GM10248 (cell line): ENCODE measurements at places on chromosomes 16 and 17.

DNA sequence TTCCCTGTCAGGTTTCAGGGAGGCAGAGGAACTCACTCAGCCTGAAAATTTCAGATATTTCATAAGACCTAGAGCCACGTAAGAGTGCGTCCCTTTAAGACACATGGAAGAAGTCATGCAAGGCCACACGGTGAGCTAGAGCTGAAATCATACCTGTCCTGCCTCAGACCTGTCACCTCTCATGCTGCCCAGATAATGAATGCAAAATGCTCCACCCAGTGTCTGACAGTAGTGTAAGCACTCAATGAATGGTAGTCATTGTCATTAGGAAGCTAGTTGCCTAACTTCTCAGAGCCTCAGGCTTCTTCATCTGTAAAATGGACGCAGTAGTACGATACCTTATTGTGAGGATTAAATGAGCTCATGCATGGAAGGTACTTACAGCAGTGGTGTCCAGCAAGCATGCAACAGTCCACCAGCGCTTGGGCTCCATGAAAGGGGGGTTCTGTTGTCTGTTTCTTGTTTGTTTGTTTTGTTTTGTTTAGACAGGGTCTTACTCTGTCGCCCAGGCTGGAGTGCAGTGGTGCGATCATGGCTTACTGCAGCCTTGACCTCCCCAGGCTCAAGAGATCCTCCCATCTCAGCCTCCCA lies 60.7 kb downstream of the WSB1 start:
- no peak for DNase-seq

GRCh38 chr16:88065747-88066142 lies 114.5 kb downstream of the BANP start:
- no peak for DNase-seq

DNA sequence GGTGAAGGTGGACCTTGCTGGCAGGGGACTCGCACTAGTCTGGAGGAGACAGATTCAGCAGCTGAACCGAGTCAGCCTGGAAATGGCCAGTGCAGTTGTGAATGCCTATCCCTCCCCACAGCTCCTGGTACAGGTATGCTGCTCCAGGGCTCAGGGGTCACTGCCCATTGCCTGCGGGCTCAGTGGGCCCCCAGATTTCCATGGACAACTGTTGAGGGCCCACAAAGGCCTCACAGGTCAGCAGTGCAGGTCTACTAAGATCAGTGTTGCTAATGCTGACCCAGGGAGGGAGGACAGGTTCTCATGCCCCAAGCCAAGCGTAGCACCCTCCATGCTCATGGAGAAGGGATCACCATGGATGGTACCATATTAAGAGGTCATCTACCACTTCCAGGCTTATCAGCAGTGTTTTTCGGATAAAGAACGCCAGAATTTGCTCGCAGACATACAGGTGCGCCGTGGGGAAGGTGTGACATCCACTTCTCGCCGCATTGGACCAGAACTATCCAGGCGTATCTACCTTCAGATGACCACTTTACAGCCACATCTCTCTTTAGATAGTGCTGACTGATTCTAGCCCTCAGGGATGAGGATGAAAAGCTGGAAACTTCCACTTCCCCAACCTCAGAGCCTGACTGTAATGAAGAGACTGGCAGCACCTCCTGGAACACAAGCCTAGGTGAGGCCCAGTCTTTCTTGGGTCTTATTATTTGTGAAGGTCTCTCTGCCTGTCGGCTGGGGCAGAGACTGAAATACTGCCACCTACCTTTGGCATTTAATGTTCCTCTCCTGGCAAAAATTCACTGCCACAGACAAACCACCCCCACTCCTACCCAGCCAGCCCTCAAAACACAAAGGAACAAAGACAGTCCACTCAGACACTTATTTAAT lies 7.6 kb downstream of the EME1 start:
- DNase-seq = no peak

- peak; percentile 87 for DNase-seq
Measured at GRCh38 chr17:3796110-3796821, 4.7 kb downstream of the ITGAE start.

DNA sequence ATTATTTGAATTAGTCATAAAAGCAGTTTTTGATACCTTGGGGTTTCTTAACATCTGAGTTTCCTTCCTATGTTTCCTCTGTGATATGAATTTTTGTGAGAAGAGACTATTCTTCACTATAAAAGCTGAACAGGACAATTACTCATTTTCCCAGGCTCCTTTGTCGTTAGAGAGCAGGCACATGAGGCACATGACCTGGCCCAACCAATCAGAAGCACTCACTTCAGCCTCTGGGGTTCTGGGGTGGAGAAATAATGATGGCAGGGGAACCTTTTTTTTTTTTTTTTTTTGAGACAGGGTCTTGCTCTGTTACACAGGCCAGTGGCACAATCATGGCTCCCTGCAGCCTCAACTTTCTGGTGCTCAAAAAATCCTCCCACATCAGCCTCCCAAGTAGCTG lies 145.5 kb upstream of the ASIC2 start:
- DNase-seq = no peak

DNA sequence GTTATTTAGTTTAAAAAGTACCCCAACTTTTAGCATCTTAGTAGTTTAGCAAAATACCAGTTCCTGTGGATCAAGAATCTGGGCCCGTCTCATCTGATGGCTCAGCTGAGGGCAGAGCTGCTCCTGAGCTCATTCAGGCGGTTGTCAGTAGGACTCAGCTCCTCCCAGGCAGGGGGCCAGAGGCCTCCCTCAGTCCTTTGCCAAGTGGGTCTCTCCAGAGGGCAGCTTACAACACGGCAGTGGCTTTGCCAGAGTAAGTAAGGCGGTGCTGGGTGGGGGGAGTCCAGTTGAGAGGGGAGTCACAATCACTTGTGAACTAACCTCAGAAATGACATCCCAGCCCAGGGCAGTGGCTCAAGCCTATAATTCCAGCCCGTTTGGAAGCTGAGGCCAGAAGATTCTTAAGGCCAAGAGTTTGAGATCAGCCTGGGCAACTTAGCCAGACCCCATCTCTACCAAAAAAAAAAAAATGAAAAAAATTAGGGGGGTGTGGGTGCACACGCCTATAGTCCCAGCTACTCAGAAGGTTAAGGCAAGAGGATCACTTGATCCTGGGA lies 81.5 kb upstream of the MED9 start:
- no peak for DNase-seq

DNA sequence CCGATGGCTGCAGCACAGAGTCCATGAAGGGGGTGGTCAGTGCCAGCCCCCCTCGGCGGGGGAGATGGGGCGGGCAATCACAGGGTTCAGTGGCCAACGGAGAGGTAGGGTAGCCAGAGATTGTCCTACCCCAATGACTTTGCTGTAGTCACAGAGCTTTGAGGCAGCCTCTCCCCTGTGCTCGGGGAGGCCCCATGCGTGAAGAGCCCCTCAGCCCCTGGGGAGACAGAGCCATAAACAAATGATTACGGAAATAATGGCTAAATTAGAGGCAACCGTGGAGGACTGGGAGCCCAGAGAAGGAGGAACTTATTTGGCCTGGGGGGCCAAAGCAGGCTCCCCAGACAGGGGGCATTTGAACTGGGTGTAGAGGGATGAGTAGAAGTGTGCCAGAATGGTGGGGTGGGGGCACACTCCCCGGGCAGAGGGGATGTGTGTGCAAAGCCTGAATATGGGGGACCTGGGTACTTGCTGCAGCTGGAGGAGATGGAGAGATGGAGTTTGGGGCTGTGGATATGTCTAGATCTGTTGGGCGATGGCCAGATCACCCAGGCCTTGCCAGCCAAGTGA lies 164.8 kb downstream of the CMIP start:
- DNase-seq = no peak

DNA sequence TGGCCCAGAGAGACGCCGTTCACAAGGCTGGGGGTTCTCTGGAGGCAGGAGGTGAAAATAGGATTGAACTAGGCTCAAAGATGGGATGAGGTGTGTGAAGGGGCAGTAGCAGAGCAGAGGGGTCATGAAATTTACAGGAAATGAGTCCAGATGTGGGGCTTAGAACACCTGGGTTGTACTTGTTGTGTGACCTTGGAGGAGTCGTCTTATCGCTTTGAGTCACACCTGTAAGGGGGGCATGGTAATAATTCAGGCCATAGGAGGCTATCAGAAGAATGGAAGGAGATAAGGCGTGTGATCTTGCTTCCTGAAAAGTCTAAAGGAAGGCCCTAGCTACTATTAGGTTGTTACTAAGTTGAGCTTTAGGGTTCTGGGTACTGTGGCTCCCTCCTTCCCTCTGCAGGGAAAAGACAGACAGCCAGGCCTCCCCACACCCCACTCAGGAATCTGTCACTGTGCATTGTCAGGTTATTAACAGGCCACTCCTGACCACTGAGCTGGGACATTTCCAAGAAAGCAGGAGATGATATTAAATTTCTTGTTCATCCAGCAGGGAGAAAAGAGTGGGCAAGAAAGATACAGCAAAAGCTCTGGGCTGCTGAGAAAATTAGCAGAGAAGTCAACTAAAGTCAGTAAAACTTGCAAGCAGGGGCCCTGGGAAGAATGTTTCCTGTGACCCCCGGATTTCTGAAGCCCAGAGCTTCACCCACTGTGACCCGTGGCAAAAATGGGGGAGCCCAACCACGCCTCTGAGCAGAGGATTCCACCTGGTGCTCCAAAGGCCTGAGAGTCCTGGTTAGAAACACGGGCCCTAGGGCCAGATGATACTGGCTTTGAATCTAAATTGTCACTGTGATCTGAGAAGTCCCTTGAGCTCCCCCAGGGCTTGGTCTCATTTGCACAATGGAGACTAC lies 6.0 kb upstream of the CDC42EP4 start:
- no peak for DNase-seq

- DNase-seq = no peak
Measured at GRCh38 chr16:48383877-48384519, 1.2 kb downstream of the SIAH1 start.

- no peak for DNase-seq
Measured at GRCh38 chr17:42519546-42520491, 16.2 kb upstream of the NAGLU start.

DNA sequence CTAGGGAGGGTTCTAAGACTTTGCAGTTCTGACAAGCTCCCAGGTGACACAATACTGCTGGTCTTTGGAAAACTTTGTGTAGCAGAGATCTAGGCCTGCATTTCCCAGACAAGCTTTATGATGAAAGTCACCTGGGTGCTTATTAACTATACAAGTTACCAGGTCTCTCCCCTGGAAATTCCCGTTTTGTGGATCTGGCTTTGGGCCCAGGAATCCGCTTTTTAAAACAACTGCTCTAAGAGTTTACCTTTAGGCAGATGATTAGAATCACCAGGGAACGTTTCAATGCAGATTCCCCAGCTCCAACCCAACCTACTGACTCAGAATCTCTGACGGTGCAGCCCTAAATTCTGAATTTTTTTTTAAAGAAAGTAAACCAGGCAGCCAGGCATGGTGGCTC lies 36.3 kb downstream of the MYH3 start:
- DNase-seq = no peak

GRCh38 chr16:66212428-66212827 lies 154.1 kb upstream of the CDH5 start:
- no peak for DNase-seq

- DNase-seq = no peak
Measured at GRCh38 chr17:19939993-19940721, 37.5 kb downstream of the AKAP10 start.

- DNase-seq = no peak
Measured at GRCh38 chr16:66519482-66520373, 30.2 kb downstream of the TK2 start.

DNA sequence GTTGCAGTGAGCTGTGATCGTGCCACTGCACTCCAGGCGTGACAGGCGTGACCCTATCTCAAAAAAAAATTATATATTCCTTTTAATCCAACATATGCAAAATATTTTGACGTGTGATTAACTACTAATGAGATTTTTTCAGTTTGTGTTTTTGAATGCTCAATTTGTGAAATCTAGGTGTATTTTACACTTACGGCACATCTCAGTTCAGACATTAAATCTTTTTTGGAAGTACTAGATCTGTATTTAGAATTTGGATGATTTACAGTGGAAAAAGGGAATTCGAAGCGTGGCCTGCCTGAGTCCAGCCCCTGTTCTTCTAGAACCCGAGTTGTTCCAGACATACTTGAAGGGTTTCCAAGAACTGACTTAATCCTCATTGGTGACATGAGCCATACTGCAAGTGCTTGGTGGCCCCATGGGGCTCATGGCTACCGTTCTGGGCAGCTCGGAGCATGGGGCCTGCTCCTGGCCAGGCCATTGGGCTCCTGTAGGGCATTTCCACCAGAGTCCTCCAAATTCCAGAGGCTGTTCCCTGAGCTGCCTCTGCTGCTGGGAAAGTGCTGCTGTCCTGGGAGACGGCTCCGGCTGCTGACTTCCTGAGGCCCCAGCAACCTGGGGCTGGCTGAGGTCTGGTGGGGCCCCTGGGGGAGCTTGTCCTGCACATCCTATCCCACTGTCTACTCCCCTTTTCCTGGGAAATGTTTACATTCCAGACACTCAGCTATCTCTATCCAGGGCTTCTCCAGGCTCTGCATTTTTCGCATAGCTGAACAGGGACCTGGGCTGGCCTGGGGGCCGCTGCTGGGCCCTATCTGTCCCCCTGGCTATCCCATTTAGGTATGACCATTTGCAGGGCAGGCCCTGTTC lies 27.2 kb downstream of the LLGL2 start:
- no peak for DNase-seq

DNA sequence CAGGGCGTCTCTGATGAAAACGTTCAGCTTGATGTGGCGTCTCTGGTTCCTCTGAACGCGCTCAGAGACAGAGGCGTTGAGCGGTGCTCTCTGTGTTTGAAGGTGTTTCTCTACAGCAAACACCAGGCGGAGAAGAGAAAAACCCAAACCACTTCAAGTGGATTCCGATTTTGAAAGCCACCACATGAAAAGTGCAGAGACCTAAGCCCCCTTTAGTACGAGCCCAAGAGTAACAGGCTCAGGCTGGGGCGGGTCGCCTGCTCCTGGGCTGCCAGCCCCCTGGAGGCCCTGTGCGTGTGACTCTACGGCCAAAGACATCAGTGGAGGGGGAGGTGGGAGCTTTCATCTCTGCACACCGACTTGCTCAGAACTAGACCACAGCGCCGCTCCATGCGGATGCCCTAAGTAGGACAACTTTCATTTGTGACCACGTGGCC lies 328.4 kb downstream of the MAF start:
- DNase-seq = no peak

GRCh38 chr16:65116216-65116615 lies 5.6 kb downstream of the CDH11 start:
- DNase-seq = no peak

- DNase-seq = no peak
Measured at GRCh38 chr16:55687802-55688201, 32.0 kb downstream of the SLC6A2 start.

DNA sequence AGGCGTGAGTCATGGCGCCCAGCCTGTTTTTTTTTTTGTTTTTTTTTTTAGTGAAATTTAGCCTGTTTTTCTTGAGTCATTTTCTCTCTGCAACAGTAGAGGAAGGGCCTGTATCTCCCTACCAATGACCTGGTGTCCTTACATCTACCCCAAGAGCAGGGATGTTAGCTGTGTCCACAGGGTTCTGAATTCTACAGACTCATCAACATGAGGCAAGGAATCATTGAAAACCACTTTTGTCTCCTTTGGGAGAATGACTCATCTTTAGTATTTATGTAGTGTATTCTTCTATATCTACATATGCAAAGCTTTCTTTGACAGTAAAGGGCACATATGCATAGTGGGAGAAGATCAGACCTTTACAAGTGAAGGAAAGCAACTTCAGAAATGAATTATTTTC lies 105.3 kb downstream of the SPECC1 start:
- no peak for DNase-seq
